Stimulated activated CD8-positive, alpha-beta memory T cell treated with anti-CD3 and anti-CD28 coated beads, Interleukin-15, amount 100 ng/mL, for 1 hour (primary cell): ENCODE measurements at places on chromosomes 2 and 18.

DNA sequence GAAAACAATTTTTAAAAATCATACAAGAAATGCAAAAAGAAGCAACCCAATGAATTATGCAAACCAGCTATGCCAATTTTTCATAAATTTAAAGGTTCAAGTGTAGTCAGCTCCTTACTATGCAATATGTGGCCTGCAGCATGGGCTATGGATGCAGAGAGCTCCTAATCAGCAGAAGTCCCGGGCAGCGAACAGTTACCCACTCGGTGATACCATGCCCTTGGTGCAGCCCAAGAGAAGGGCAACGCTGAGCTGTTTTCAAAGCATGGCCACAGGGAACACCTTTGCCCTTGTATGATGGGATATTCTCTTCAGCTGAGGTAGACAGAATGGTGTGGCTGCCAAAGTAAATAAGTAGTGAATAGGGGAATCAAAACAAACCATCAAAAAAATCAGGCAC, 17.3 kb upstream of the ARL5A start:
- DNase-seq = no peak

DNA sequence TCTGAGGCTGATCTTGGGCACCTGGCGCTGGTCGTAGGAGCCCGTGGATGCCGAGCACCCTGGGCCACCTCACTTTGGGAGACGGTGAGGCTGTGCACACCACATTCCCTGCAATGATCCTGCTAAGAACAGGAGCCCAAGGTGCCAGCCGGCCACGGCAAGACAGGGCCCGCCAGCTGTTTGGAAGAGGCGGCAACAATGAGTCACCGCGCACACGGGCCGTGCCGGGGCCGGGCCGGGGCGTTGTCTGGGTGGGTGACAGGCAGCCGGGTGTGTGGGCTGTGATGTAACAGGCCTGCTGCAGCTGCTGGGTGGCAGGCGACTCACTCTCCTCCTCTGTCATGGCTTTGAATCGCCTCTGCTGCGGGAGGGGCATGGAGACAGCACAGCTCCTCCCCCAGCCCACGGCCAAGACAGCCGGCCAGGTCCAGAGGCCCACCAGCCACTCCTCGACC, 49.7 kb upstream of the ODC1 start:
- peak; percentile 22 for DNase-seq

GRCh38 chr2:5369510-5369909, 322.7 kb upstream of the SOX11 start:
- no peak for DNase-seq

- DNase-seq = no peak
Observed at GRCh38 chr2:138125306-138126288, 161.3 kb downstream of the HNMT start.

- no peak for DNase-seq
Observed at GRCh38 chr2:222862106-222862908, 1.5 kb downstream of the ACSL3 start.

GRCh38 chr2:168035458-168035857, 211.9 kb downstream of the STK39 start:
- no peak for DNase-seq

GRCh38 chr2:191230174-191230573, 15.0 kb upstream of the MYO1B start:
- no peak for DNase-seq

- no peak for DNase-seq
Observed at GRCh38 chr2:73103018-73103542, 9.7 kb downstream of the RAB11FIP5 start.

DNA sequence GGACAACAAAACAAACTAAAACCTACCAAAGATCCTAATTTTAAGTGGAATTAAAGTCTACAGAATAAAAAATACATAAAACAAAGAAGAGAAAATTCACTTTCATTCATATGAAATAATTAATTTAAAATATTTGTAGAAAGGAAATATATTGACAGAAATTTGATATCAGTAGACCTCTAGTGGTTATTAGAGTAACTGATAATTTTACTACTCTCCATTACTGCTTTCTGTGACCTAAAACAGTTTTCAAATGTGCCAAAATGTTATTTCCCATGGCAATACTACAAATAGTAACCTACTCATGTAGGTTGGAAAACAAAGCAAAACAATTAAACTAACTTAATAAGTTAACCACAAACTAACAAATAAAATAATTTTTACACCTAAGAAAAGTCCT, 147.1 kb downstream of the NOL4 start:
- DNase-seq = no peak

DNA sequence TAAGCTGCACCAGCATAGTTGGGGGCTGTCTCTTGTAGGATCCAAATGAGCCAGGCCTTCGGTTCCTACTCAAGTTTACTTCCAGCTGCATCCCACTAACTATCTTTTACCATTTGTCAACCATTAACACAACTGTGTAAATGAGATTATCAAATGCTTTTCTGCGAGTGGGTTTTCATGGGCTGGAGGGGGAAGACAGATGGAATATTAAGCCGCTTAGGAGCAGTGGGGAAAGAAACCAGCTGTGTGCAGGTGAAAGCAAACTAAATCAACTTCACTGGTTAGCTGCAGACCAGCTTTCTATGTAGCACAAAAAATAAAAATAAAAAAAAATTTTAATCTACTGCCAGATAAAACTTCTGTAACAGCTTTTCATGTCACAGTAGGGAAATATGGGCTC, 307.3 kb upstream of the FBXO11 start:
- DNase-seq = no peak

DNA sequence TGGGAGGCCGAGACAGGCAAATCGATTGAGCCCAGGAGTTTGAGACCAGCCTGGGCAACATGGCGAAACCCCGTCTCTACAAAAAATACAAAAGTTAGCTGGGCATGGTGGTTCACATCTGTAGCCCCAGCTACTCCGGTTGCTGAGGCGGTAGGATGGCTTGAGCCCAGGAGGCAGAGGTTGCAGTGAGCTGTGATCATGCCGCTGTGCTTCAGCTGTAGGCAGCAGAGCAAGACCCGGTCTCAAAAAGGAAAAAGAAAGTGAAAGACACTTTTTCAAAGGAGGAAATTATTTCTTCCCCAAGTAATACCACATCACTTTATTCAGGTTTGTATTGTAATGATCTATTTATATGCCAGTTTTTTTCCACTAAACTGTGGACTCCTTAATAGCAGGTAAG, 35.7 kb upstream of the TAF4B start:
- DNase-seq = no peak

DNA sequence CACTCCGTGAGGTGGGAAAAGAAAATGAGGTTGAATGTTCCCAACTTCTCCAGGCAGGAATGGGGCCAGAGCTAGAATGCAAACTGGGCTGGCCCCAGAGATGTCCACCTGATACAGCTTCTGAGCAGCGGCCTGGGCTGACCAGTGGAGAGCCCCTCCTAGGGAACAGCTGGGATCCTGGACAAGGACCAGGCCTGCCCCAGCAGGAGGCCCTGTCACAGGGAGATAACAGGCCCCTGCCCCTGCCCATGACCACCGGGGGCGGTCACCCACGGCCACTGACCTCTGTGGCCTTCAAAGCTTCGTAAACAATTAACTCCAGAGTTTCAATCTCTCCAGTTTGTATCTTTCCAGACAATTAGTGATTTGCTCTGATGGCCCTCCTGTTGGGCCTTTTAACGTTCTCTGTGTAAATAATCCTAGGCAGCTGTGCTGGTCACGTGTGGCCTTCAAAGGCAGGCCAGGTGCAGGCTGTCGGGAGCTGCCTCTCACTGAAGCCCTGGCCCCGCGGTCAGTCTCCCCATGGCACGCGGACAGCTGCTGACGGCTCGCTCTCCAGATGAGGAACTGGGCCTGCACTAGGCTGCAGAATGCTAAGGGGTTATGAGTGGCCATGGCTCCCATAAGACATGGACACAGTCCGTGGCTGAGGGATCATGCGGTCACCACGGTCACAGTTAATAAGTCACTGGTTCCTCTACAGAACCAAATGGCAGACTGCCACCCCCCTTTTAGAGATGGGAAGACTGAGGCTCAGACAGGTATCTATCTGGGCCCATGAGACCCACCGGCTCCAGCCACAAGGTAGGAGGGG, 9.2 kb downstream of the HS6ST1 start:
- no peak for DNase-seq

- peak; percentile 55 for DNase-seq
Observed at GRCh38 chr2:30422444-30423040, 24.5 kb upstream of the LCLAT1 start.

DNA sequence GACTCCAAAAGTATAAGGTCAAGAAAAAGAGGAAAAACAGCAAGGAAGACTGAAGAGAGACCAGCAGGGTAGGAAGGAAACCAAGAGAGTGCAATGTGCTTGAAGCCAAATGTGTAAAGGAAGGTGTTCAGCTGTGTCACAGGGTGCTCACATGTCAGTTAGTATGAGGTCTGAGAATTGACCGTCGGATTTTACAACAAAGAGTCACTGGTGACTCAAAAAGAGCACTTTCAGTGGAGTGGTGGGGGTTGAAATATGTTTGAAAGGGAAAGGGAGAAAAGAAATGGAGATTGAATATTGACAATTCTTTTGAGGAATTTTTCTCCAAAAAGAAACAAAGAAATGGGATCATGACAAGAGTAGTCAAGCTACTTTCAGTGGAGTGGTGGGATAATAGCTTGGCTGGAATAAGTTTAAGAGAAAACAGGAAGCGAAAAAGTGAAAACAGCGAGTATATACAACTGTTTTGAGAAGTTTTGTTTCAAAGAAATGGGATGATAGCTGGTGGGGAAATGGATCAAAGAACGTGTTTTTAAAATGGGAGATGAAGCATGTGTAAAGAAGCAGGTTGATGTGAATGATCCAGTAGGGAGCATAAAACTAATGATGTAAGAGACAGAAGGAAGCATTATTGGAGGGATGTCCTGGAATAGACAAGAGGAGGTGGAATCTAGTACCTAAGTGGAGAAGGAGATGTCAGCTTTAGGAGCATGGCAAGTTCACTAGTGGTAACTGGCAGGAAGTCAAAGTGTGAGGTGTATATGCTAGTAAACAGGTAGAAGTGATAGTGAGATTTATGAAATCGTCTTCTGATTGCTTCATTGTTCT, 3.6 kb upstream of the TSPYL6 start:
- no peak for DNase-seq

DNA sequence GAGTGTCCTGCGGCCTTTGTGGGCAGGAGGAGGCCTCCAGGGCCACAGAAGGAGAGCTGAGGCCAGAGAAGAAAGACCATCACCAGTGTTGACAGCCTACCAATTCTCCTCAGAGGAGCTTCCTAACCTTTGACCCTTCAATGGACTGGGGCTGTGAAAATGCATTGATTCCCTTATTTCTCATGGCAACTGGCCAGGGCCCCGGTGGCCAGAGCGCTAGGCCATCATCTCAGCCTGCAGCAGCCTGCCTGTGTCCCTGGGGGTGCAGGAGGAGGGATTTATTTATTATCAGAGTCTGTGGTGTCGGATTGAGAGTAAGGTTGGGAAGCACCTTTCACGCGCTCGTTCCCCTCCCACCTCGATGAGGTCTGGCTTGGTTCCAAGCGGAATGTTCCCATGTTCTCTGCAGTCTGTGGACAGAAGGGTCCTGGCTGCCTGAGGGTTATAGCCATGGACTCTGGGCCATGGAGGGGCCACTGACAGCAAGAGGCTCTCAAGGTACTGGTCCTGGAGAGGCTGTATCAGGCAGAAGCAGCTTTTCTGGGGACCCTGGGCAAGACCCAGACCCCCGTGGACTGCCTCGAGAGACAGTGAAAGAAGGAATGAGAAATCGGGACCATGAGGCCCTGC, 53.8 kb downstream of the CYP27C1 start:
- no peak for DNase-seq

DNA sequence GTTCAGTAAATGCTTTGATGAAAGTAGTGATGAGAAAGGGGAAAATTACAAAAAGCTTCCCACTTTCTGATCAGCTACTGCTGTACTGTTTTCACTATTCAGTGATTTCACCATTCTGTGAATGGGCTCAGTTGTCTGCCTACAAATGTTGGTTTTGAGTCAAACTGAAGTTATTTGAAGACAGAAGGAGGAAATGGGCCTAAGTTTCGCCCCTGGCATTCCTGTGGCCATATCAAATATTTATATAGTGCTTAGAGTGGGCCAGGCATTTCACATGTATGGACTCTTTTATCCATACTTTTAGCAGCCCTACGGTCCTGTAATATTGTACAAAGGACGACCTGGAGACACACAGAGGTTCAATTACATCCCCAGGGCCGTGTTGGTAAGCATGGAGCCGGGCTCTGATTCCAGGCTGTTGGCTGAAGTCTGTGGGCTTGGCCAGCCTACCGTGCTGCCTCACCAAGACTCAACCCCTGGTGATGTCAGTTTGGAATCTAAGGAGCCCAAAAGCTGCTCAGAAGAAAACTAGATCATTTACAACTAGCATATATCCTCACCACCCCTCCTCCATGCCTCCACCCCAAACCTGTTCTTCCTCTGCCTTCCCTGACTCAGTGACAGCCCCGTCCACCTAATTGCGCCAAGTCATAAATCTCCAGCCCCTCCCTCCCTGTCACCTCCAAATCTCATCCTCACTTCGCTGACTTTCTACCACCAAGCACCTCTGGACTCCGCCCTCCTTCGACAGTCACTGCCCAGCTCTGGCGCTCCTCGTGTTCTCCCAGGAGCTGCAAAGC, 10.1 kb upstream of the GRHL1 start:
- DNase-seq = no peak

DNA sequence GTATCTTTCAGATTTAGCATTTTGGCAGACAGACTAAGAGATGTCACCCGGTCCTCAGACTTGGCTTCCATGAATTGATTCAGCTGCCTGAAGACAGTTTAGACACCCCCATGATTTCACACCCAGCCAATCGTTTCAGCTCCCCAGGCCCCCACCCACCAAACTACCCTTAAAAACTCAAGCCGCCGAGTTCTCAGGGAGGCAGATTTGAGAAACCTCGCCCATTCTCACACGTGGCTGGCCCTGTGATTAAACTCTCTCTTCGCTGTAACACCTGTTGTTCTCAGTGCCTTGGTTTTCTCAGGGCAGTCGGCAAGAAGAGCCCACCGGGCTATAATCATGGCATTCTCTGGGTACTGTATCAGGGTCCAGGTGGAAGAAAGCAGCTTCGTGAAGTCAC, 35.2 kb downstream of the UXS1 start:
- DNase-seq = no peak

DNA sequence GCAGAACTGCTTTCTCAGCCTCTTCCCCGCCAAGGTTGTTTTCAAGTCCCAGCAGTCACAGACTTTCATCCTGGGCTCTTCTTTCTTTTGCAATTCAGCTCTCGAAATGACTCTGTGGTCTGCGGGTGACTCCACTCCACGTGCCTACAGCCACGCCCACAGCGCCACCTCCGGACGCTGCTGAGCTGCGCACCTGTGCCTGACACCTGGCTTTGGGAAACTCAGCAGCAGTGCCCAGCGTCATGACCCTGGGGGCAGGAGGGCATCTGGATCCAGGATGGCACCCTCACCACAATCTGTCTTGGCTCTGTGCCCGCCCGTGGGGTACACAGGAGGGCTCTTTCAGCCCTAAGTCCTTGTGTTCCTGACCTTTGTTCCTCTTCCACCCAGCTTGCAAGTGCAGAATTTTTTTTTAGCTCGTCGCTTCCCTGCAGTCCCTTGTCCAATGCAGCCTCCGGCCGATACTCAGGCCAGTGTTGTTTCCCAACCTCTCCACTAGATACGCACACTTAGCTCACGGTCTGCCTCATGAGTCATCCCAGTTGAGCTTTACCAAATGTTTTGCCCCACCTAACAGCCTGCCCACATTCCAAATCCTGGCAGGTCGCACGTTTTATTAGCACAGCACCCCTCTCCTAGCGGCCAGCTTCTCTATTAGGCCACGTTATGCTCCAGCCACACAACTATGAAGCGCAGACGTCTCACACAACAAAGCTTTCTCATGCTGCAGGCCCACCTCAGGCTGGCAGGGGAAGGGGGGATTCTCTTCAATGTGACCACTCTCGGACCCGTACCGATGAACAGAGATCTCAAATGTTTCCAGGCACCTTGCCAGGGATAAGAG, 6.5 kb upstream of the CAPN10 start:
- DNase-seq = no peak
